ENCODE measurements at places on chromosomes 7 and 10. TPM values are rescaled to one million over a fixed set of nuclear protein-coding genes. Genes with fewer than 3 reads are reported as not detected.
A peak's percentile ranks its signal among the peaks of the same experiment; 100 is the strongest.

GRCh38 chr7:47973739-47974138 is 5.7 kb downstream of the HUS1 start:
- DNase-seq = no peak

DNA sequence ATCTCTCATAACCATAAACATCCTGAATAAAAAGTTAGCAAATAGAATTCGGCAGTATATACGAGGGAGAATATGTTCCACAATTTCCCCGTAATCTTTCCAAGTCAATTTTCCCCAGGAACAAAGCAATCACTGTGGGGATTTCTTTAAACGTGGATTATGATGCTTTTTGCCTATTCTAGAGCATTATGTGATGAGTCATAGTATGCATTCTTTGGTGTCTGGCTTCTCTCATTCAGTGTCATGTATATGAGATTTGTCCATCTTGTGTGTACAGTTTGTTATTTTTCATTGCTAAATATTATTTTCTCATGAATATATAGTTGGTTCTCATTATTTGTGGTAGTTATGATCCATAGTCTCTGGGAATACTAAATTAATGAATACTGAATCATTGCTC is 9.9 kb upstream of the OR9A4 start:
- DNase-seq = no peak

DNA sequence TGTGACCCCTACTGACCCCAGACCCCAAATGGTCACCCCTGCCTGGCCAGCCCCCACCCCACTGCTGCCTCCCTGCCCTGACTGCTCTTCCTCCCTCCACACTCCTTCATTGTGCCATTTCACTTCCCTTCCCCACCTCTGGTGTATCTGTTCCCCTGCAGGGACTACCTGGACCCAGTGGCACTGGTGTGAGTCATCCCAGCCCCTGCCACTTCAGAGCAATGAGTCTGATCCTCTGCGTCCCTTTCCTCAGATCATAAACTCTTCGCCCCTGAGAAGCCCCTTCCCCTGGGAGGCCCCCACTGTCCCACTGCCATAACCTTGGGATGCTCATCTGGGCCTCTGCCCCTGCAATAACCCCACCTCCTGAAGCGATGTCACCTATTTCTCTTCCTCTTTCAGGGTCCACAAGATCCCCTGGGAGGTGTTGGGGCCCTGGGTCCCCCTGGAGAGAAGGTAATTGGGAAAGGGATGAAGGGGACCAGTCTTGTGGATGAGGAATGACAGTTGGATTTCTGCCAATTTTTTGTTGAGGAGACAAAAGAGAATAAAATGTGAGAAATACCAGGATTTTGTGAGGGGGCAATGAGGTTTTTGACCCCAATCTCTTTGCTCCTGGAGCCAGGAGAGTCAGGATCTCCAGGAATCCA is 19.1 kb upstream of the VOPP1 start:
- DNase-seq = peak; percentile 70

DNA sequence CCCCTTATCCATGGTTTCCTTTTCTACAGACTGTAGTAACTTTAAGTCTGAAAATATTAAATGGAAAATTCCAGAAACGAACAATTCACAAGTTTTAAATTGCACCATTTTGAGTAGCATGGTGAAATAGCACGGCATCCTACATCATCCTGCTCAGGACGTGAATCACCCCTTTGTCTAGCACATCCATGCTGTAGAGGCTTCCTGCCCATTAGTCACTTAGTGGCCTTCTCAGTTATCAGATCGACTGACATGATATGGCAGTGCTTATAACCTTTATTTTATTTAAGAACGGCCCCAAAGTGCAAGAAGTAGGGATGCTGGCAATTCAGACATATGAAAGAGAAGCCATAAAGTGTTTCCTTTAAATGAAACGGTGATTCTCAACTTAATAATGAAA is 82.7 kb downstream of the CPXM2 start:
- DNase-seq = peak; percentile 37

- no peak for DNase-seq
Measured at GRCh38 chr7:87715545-87715944, 87.3 kb downstream of the RUNDC3B start.

DNA sequence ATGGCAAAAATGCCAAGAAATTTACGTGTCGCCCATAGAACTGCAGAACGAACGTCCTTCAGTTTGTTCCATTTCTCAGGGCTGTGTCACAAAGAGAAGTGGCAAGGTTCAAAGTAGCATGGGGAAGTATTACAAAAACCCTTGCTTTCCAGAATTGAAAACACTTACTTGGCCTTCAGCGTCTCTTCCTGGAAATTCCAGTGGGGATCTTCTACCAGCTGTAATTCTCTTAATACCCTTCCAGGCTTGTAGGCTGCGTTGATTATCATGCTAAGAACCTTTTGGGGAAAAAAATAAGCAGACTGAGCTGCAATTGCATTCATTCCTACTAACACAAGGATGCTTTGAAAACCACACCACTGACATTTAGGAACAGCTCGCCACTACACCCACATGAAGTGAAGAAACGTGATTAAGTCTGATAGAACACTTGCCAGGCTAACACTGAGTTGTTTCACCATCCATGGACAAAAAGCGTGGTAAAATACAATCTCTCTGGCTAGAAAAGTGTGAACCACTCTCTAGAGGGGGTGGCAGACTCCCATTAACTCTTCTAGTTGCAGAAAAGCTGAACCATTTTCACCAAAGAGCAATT is 222.3 kb downstream of the SFMBT2 start:
- no peak for DNase-seq

DNA sequence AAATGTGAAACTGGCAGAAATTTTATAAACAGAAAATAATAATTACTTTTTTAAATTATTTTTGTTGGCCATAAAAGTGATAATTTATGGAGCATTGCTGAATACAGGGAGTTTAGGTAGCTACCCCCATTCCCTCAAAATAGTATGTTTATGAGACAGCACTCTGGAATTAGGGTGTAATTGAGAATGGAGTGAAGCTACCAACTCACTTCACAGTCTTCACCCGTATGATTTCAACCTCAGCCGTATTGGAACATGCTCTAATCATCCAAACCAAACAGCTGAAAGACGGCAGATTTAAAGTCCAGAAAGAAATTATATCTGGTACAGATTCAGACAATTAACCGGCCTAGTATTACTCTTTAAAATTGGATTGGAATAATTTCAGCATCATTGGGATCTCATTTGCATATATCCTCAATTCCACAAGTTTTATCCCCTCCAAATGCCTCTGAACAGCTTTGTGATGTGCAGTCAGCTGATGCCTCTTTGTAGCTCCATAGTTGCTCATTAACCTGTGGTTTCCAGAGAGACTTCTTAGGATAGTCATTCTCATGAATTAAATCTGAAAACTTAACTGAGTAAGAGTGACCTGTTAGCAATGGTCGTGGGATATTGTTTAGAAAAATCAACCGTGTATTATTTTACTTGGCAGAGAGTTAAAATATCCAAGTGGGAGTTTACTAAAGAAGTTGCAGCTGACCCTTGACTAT is 59.1 kb upstream of the GJD4 start:
- DNase-seq = no peak

- DNase-seq = peak; percentile 17
Measured at GRCh38 chr10:123200531-123200930, 46.3 kb downstream of the BUB3 start.

- DNase-seq = no peak
Measured at GRCh38 chr10:23367896-23368595, 23.4 kb upstream of the C10orf67 start.

DNA sequence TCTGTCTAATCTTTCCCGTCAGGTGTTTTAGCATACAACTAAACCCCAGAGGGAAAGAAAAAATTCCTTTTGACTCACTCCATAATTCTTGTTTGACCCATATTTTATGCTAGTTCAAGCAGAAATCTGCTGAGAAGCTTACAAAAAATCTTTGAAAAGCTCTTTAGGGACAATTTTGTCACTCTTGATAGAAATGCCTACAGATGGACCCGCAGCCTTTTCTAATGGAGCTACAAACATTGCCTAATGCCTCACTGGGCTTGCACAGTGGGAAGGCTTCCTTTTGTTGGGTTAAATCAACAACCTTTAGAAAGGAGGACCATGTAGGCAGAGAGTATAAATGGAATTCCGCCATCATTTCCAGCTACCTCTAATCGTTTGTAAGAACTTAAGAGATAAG is 344.5 kb downstream of the PCLO start:
- DNase-seq = no peak

- DNase-seq = no peak
Measured at GRCh38 chr10:126663328-126663727, 7.2 kb downstream of the C10orf90 start.

- no peak for DNase-seq
Measured at GRCh38 chr7:24637706-24638105, 64.5 kb downstream of the PALS2 start.

GRCh38 chr7:129366-130221 is 62.8 kb upstream of the FAM20C start:
- no peak for DNase-seq

DNA sequence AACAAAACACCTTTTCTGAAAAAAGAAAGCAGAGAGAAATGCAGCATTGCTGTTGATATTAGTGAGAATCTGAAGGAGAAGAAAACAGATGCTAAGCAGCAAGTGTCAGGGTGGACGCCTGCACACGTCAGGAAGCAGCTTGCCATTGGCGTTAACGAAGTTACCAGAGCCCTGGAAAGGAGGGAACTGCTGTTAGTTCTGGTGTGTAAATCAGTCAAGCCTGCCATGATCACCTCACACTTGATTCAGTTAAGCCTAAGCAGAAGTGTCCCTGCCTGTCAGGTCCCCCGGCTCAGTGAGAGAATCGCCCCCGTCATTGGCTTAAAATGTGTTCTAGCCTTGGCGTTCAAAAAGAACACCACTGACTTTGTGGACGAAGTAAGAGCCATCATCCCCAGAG is 6.4 kb downstream of the RPP38 start:
- DNase-seq = no peak

- DNase-seq = no peak
Measured at GRCh38 chr10:103803941-103804340, 51.4 kb downstream of the SH3PXD2A start.

- no peak for DNase-seq
Measured at GRCh38 chr7:87645446-87645845, 17.2 kb downstream of the RUNDC3B start.

GRCh38 chr10:43134126-43134905 is 3.9 kb upstream of the CSGALNACT2 start:
- peak; percentile 80 for DNase-seq

- no peak for DNase-seq
Measured at GRCh38 chr10:60277656-60278055, 112.0 kb downstream of the ANK3 start.

DNA sequence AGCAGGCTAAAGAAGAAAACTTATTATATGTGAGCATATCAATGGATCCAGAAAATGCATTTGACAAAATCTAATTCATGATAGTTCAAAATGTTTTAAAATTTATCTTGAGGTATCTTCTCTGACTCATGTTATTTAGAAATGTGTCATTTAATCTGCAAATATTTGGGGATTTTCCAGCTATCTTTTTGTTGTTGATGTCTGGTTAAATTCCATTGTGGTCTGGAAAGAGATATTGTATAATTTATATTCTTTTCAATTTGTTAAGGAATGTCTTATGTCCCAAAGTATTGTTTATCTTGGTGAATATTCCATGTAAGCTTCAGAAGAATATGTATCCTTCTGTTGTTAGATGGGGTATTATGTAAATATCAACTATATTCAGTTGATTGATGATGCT is 942.5 kb downstream of the KCNMA1 start:
- no peak for DNase-seq

DNA sequence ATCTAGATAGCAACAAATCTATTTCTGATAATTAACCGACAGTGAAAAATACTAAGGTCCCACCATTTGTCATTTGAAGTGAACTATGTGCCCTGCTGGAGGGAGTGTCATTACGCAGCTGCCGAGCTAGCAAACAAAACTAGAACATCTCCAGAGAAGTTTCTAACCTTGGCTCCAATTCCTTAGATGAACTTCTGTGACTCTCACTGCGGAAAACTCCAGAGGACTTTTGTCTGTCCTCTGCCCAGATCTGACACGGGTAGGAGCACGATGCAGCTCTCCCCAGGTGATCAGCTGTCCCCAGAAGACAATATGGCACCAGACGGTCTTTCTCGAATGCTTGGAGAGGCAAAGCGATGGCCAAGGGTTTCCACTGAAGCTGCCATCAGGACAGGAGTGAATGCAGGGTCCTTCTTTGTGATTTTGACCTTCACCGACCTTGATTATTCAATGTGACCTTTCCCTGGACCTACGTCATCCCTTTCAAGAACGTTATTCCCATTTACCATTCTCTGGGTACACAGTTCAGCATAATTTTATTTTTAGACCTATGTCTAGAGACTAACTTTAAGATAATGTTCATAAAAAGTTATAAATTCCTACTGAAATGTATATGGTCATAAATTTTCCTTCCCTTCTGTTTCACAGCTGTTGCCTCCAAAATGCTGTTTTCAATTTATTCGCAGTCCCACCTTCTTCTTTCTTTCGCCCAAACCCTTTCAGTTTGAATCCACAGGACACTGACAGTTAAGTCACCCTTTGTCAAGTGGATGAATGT is 116.7 kb upstream of the C7orf33 start:
- no peak for DNase-seq

GRCh38 chr10:70379581-70380176 is 2.7 kb downstream of the LRRC20 start:
- DNase-seq = no peak

DNA sequence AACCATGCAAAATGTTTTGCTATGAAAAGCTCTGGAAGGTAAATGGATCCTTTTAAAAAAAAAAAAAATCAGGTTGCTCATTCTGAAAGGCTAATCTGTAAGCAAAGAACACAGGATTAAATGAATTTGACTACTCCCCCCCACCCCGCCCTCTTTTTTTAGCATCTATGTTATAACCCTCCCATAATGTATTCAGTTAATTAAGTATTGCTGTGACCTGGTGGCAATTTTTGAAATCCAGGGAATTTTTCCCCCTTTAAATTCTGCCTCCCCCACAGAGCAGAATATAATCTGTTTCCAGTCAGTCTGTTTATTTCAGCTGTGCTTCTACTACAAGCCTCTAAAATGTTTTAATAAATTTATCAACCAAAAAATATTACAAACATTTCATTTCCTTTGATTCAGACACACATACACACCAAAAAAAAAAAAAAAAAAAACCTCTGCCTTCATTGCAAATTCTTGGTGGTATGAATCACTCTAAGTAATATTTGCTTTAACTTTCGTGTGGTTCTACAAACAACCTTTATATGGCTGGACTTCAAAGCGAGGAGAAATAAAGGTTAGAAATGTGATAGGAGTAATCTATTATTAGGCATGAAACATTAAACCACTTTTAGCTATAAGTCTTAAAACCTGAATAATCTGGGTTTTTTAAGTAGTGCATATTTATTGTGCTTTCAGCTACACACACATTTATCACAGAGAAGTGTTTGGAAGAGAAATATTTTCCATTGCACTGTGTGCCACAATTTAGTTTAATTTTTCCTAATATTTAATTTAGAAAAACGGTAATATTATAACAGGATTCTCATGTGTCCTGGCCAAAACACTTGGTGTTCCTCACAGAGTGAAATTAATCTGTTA is 64.4 kb upstream of the ARID5B start:
- no peak for DNase-seq

GRCh38 chr10:124732931-124733570 is 11.1 kb downstream of the FAM53B start:
- DNase-seq = no peak

The ZNF3 gene
- 19.9 TPM for total RNA-seq

The LIPM gene
- total RNA-seq = not detected

The MUC12 gene
- total RNA-seq = not detected

The CTTNBP2 gene
- total RNA-seq = 23.7 TPM

The PCGF6 gene
- 11.9 TPM for total RNA-seq

The ANAPC16 gene
- 149 TPM for total RNA-seq

The ADRB1 gene
- 10.4 TPM for total RNA-seq

The TRIM50 gene
- not detected for total RNA-seq

The RFC2 gene
- 7.5 TPM for total RNA-seq

The DYNC1I1 gene
- total RNA-seq = 13.7 TPM

The REPIN1 gene
- total RNA-seq = 78.1 TPM

The WDR86 gene
- 11.8 TPM for total RNA-seq

Measured in esophagus muscularis mucosa (tissue), 4 donors.